ENCODE measurements at places on chromosomes 5 and 9.

DNA sequence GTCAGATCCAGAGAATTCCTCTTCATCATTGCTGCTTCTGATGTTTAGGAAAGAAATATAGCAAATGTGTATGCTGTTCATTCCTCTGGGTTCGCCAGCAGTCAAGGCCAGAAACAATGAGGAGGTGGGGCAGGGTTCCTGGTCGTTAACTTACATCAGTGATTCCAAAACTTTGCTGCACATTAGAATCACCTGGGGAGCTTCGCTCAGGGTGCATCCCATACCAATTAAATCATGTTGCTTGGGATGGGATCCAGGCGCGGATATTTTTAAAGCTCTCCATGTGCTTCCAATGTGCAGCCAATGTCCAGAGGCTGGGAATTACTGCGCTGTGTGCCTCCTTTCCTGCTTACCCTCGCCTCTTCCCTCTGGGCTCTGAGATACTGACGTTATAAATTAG, 227.9 kb upstream of the KLF9 start:
- no peak for DNase-seq

- no peak for DNase-seq
Measured at GRCh38 chr5:160036243-160036642, 27.3 kb downstream of the TTC1 start.

DNA sequence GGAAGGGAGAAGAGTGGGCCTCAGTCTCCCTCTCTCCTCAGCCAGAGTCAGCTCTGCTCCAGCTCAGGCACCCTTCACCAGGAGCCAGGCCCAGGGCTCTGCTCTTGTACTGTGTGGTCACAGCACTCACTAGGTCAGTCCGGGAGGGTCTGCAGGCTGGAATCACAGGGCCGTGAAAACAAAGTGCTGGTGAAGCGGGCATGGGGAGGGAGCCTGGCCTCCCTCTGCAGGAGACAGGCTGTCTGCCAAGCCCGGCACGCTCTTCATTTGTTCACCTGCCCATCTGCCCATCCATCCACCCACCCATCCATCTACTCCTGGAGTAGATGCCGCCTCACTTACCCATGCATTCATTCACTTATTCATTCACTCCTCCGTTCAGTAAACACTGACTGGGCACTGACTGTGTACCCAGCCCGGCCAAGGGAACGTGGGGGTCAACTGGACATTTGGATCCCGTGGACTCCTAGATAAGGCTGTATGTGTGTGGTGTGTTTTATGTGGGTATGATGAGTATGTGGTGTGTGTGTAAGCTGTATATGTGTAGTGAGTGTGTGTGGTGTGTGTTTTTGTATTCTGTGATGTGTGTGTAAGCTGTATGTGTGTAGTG, 3.6 kb downstream of the SPAAR start:
- DNase-seq, result no peak

- no peak for DNase-seq
Measured at GRCh38 chr9:96072930-96073329, 197.4 kb downstream of the ERCC6L2 start.

DNA sequence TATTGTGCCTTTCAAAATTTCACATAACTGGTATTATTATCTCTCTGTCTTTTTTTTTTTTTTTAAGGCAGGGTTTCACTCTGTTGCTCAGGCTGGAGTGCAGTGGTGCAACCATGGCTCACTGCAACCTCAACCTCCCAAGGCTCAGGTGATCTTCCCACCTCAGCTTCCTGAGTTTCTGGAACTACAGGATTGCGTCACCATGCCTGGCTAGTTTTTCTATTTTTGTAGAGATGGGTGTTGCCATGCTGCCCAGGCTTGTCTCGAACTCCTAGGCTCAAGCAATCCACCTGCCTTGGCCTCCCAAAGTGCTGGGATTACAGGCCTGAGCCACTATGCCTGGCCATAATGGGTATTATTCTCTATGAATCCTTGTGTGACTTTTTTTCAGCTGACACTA, 402.3 kb upstream of the SMARCA2 start:
- DNase-seq, result no peak

DNA sequence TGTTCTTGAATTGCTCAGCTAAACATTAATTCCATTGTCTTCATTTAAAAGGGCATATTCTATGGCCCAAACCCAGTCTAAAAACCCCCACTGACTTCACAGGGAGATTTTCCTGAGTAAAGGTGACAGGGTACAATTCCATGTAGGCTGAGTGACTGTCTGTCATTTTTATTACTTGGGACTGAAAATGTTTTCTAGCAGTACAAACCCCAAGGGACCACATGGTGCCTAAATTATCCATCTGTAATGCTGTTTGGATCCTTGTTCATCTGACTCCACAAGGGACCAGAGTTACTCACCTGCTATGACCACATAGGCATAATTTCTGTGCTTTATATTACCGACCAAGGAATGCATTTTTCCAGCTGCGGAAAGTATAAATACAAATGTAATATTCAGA, 349.1 kb downstream of the ZNF608 start:
- DNase-seq, result no peak

GRCh38 chr5:38443390-38443789, 113.1 kb downstream of the LIFR start:
- no peak for DNase-seq

DNA sequence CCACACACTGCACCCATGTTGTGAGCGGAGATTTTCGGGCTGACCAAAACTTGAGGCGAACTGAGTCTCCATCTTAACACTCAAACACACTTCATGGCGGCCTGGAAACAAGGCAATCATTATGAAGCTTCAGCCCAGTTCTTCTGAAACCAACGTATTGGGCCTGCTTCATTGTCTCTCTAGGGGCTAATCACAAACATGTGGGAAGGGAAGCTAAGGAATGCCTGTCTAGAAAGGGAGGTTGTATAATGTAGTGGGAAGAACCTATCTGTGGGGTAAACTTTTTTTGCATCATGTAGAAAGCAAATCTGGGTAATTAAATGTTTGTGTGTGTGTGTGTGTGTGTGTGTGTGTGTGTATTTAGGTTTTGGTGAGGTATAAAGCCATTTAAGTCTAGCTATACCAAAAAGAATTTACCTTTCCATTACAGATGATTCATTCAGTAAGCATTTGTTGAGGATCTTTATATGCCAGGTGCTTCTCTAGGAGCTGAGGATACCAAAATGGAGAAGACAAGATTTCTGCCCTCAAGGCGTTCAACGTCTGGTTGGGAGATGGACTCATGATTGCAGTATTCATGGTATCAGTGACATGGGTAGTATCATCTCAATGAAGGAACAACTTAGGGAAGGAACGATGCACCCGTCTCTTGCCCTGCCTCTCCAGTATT, 29.4 kb downstream of the SLC1A3 start:
- no peak for DNase-seq

DNA sequence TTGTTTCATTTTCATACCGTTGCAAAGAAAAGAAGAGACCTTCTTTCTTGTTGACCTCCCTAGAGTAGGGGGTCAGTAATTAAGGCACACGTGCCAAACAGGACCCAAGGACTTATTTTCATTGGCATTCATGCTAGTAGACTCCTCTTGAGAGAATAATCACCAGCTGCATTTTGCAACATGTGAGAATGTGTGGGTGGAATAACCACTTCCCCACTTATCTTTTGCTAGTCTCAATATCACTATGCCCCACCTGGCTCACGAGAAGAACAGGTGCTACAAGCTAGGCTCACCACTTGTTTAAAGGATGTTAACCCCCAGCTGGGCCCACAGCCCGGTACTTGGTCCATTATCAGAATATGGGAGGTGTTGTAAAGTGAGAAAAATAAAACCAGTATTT, 460.7 kb upstream of the MEF2C start:
- no peak for DNase-seq

DNA sequence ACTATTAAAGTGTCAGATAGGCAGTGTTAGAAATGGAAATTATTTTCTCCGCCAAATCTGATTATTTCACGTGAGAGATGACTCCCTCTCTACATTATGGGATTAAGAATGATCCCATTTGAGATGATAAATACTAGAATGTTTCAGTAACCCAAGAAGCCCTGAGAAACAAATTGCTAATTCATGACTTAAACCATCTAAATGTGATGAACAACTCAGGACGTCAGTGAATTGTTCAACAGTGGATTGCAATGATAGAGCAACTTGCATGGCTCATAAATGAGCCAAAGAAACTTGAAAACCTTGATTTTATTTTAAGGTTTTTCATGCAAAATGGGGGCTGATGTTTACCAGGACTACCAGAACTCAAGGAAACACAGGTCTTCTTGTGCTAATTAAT, 350.5 kb upstream of the WWC1 start:
- DNase-seq, result no peak

DNA sequence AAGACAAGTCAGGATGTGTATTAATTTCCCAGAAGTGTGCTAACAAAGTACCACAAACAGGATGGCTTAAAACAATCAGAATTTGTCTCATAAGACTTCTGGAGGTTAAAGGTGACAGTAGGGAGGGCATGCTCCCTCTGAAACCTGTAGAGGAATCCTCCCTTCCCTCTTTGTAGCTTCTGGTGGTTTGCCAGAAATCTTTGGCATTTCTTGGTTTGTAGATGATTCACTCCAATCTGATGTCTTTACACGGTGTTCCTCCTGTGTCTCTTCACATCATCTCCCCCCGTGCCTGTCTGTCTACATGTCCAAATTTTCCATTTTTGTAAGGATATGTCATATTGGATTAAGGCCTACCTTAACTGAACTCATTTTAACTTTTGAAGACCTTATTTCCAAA, 471.5 kb downstream of the ZNF608 start:
- no peak for DNase-seq

DNA sequence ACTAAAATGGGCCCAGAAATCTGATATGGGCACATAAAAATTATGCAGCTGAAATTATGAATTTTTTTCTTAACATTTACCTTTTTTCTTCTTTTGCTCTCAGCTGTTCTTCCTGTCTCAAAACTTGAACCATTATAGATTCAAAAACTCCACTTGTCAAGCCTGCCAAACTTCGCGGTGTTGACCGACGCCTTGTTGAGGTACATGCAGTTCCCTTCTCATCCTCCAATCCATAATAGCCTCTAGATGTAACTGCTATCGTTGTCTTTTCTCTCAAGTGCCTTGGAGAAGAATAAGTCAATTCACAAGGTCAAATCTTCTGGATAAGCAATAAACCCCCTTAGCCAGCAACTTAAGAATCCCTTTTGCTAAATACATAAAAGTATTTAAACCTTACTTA, 27.2 kb downstream of the RANBP6 start:
- no peak for DNase-seq

DNA sequence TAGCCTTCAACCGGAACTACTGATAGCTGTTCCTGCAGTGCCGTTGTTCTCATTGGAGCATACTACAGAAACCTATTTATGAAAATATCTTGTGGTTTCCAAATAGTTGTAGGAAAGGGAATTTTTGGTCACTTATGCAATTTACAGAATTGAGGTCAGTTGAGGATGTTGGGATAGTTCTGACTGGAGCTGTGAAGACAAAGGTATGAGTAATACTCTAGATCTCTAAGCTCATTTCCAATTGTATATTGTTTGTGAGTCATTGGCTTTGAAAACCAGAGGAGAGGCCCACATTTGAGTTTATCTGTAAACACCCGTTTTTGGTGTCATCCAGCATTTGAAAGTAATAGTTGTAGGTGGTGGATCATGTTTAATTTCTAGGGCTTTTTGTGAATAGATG, 561.3 kb upstream of the WWC1 start:
- peak; percentile 95 for DNase-seq

DNA sequence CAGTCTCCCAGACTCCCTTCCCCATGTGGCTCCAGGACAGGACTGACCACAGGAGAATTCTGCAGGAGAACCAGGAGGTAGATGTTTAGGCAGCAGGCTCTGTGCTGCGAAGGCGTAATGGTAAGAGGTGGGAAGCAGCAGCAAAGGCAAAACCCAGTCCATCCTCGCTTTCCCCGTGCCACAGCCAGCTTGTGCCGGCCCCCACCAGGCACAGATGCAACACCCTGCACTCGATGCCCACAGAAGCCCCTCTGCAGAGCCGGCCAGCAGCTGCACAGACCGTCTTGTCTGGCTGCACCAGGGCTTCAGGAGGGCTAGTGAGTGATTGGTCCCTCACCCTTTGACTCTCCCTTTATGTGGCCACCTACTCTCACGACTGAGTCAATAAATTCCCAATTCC, 28.0 kb downstream of the ANKS6 start:
- no peak for DNase-seq

- DNase-seq, result no peak
Measured at GRCh38 chr5:18114151-18114757, 480.0 kb downstream of the TAF11L14 start.

DNA sequence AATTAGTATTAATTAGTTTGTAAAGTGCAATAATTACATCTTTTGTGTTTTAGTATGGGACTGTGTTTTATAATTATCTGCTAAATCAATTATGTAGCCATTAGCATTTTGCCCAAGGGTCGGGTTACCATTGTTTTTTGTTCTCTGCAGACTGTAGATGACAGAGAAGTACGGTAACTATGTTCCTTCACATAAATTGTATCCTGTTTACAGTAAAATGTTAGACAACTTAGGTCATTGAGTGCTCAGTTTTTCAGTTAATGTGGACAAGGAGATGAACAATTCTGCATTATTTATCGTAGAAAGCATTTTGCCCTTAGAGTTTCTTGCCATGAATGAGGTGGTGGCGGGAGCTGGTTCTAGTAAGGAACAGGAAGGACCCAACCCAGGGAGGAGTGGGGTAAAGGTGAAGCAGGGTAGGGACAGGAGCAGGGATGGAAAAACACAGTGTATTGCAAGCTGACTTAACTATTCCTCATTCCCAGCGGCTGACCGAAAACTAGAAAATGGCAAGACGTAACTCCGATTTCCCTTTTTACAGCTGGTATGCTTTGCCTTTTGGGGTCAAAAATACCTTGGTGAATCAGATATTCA, 243.7 kb upstream of the SLC24A2 start:
- DNase-seq, result no peak

DNA sequence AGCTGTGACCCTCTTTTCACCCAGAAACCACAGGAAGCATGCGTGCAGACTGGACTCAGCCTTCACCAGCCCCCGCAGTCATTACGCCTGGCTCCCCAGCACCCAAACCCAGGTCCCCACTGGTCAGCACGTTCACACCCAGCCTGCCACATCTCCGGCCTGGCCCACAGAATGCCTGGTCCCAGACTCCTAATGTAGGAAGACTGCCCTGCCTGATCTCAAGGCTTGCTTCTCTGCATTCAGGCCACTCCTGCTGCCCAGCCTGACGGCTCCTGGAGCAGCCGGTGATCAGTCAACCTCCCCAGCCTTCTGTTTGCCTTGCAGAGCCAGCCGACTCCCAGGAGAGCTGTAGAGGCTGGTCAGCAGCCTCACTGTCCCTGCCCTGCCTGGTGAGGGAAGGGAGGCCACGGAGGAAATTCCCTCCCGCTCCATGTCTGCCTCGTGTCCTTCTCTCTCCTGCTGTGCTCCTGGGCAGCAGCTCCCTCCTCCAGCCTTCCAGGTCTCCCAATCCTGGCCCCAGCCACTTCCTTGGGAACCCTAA, 25.4 kb downstream of the ADAMTS2 start:
- no peak for DNase-seq

DNA sequence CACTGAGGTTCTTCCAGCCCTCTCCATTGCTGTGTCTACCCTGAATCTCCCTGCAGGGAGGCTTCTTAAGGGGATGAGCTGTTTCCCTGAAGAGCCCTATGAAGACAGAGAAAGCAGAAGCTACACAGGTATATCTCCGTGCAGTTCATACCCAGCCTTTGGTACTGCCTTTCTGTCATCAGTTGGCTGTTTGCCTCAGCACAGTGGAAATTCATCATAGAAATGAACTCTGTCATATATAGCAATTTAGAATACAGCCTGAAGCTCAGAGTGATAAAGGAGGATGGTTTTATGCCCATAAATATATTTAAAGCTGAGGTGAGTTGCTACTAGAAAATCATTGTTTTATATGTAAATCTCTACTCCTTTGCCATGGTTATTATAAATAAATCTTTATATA, 42.6 kb upstream of the KCNN2 start:
- no peak for DNase-seq

- no peak for DNase-seq
Measured at GRCh38 chr5:113320273-113320780, 114.5 kb downstream of the TSSK1B start.

GRCh38 chr5:28398185-28398584, 1359.8 kb upstream of the CDH9 start:
- peak; percentile 24 for DNase-seq
